ENCODE measurements at places on chromosomes 4 and X.

DNA sequence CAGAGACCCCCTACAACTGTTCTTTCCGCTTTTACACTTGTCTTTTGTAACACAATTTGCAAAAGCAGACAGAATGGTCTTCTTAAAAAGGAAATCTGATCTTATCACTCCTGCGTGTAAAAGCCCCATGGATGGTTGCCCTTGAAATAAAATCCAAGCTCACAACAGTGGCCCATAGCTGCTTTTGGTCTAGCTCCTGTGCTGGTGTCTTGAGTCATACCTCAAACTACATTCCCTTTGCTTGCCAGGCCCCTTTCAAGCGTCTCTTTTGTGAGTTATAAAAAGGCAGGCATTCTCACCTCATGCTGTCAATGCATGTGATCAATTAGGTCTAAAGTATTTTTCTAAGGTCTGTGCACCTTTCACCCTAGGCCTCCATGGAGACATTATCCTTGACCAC is 27.6 kb downstream of the HPGD start:
- DNase-seq: no peak

GRCh38 chrX:124263743-124264142 is 68.7 kb upstream of the TEX13D start:
- no peak for DNase-seq

DNA sequence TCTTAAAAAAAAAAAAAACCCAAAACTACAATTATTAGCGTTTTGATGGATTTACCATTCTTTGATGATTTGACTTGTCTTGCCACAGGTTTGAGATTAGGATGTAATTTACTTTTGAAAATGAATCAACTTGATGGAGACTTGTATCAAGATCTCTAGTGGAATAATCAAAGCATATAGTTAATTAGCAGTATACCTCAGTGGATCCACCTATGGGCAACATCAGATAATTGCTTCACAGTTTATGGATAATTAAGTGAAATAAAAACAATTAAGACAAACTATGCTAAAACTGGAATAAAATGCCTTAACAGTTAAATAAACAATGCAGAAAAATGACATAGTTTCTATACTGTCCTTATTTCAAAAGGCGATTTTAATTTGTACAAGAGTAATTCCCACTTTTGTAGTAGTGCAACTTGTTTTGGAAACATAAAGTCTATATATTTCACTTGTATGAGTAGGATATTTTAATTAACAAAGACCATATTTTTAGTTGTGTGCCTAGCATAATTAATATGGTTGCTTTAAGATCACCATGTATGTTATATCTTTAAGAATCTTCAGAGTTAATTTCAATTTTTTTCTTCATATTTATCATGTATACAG is 4.2 kb downstream of the CPEB2 start:
- DNase-seq: no peak

- no peak for DNase-seq
Measured at GRCh38 chr4:89863533-89863932, 26.6 kb upstream of the SNCA start.

DNA sequence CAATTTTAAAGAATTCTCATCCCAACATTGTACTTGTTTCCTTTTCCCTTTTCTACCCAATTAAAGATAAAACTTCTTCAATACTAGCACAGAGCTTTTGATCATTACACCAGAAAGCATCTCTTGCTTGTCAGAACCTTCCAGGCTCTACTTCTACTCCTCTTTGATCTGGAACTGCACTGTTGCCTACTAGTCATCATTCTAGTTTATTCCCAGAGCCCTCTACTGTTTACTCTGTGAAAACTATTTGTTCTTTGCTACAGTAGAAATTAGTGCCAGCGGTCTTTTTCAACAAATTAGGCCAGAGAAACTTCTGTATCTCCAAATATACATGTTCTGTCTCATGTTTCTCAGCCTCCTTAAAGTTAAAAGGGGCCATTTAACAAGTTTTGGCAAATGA is 46.8 kb upstream of the TMPRSS11F start:
- no peak for DNase-seq

GRCh38 chrX:133726211-133726630 is 259.2 kb downstream of the GPC3 start:
- DNase-seq: no peak

- DNase-seq: no peak
Measured at GRCh38 chr4:6939761-6940743, 30.4 kb downstream of the TBC1D14 start.

DNA sequence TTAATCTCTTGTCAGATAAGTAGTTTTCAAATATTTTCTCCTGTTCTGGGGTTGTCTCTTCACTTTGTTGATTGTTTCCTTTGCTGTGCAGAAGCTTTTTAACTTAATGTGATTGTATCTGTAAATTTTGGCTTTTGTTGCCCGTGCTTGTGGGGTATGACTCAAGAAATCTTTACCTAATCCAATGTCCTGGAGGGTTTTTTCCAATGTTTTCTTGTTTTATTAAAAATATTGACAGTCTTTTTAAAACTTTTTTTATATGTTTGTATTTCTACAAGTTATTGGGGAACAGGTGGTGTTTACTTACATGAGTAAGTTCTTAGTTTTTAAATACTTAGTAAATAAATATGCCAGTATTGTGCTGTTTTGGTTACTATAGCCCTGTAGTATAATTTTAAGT is 44.9 kb downstream of the RTL3 start:
- no peak for DNase-seq

DNA sequence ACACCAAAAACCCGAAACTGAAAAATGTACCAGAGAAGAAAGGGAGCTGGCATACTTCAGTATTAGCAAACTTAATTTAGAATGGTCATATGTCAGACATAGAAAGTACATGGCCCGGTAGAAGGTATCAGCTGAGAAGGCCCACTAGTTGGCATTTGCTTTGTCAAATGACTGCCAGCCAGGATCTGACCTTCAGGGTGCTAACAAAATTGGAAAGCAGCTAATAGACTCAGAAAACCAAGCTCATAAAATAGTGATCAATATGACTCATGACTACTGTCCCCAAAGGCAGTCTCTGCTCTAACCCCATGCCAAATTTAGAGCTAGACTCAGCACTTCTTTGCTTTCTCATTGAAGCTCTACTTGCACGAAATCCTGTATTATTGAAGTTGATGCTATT is 342.7 kb downstream of the PDGFC start:
- DNase-seq: no peak

GRCh38 chrX:78075787-78076389 is 28.2 kb upstream of the PGK1 start:
- DNase-seq: no peak

- no peak for DNase-seq
Measured at GRCh38 chr4:27006646-27007045, 146.0 kb downstream of the STIM2 start.

- DNase-seq: no peak
Measured at GRCh38 chrX:10972706-10973105, 138.4 kb upstream of the HCCS start.

DNA sequence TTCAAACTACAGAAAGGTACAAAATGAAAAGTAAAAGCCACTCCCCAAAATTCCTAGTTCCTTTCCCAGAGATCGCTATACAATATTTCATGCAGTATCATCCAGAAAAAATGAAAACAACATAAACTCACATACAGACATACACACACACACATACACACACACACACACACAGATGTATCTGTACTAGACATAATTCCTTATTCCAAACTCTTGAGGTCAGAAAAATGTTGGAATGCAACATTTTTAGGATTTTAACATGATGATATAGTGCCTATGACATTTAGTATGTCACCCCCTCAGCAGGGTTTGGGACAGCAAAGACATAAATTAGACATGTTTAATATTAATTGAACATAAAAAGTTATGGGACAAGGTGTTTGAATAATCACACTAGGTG is 73.4 kb upstream of the LHFPL1 start:
- no peak for DNase-seq

DNA sequence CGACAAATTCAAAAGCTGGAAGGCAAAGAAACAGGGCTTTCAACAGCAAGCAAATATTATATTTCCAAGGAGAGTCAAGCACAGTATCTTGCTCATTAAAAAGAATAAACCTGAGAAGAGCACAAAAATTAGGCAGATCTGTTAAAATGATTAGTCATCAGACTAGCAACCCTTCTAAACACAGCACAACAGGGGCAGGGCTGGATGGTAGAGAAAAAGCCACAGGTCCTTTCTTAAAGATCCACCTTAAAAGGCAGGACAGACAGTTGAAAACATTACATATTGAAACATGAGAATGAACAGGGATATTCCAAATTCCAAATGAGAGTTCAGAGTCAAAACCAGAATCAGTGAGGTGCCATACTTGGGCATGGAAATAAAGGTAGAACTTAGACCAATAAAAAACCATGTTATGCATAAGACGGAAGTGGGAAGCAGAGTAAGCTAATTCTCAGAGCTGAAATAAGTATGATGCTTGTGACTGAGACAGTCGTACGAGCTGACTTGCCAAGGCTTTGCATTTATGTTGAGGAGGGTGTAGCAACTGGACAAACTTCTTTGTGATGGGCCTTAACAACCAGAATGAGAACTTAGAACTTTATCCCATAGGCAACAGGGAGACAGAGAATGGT is 126.9 kb upstream of the FAM9B start:
- no peak for DNase-seq

DNA sequence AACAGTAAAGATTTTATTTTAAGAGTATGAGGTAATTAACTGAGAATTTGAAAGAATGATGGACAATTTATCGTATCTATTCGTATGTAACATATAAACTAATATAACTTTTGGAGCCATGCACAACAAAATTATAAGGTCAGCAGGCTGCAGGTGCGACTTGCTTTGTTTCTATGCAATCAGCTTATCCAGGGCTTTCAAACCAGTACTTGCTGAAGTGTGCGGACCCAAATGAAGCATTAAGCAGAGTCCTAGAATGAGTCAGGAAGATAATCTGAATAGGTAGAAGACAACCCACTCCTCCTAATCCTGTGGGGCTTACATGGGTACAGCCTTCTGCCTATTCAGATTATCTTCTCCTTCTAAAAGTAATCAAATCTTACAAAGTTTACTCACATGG is 2.1 kb downstream of the NSD2 start:
- DNase-seq: no peak

DNA sequence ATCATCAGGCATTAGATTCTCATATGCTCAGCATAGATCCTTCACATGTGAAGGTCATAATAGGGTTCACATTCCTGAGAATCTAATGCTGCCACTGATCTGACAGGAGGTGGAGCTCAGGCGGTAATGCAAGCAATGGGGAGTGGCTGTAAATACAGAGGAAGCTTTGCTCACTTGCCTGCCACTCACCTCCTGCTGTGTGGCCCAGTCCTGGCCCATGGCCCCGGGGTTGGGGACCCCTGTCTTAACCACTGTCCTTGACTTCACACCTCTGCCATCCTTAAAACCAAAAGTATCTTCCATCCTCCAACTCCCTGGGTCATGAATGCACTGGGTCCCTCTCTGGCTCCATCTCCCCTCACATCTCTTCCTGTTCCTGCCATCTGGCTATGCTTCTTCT is 129.1 kb downstream of the HMX1 start:
- DNase-seq: no peak
